ENCODE measurements at places on chromosomes 4 and X.

- DNase-seq, result no peak
These were observed 250.0 kb downstream of the CBR4 start for GRCh38 chr4:168759959-168760527.

GRCh38 chrX:151825925-151826485 lies 86.7 kb upstream of the MAGEA4 start:
- DNase-seq, result no peak

DNA sequence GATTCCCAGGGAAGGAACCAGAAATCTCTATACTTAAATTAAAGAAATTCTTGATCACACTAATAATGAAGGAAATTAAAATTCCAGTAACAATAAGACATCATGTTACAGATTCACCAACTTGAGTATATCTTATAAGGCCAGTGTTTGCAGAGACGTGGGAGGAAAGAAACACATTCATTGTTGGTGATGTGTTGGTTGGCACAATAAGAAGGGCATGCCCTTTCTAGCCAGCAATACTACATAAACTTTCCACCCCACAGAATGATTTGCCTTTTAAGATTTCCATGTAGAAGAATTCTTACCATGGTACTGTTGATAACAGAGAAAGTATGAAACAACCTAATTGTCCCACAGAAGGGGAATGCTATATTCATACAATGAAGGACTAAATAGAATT lies 581.5 kb downstream of the STIM2 start:
- DNase-seq, result no peak

DNA sequence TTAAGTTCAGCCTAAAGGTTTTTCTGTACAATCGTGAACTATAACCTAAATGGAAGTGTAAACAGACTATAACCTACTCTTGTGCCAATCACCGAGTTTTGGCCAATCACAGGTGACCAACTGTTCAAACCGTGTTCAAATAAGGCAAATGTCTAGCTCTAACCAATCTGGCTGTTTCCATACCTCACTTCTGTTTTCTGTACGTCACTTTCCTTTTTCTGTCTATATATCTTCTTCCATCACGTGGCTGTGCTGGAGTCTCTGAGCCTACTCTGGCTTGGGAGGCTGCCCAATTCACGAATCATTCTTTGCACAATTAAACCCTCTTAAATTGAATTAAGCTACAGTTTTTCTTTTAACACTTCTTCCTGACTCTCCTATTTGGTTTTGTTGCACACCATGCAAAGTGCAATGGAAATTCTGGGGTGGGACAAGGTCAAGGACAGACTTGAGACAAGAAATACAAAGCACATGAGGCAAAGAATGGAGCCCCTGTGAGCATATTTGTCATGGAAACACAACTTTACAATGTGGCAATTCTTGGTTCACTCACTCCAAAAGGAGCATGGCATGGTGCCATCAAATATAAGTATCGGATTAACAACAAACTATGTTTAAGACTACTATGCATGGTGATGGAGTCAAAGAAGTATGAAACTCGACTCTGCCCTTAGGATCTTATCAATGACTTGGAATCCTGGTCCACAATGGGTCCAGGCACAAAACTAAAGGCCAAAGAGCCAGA lies 115.7 kb upstream of the FAM9B start:
- no peak for DNase-seq

Measured in stimulated activated CD8-positive, alpha-beta memory T cell treated with anti-CD3 and anti-CD28 coated beads, Interleukin-12 subunit alpha, Interleukin-12 subunit beta, amount 100 ng/mL, for 1 hour (primary cell).